NCI-H1694 treated with DMSO at 0.1 percent for 48 hours (cell line): ENCODE measurements at places on chromosomes 2 and 18.

GRCh38 chr2:237299906-237300305, 114.1 kb downstream of the COL6A3 start:
- peak; percentile 89 for DNase-seq

DNA sequence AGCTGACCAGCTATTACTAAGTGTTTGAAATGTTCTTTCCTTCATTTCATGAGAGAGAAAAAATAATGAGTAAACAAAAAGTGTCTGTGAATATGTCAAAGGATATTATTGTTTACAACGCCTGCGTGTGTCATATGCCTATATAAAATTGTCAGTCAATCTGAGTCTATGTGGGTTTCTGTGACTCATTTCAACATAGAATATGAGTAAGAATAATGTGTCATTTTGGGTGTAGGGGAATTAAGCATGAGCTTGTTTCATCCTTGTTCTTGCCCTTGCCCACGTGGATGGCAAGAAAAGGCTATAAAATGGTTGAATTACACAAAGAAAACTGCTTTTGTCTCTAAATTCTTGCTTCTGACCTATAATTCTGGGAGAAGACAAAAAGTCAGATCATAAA, 466.0 kb downstream of the PTH2R start:
- DNase-seq: no peak

- DNase-seq: no peak
Measured at GRCh38 chr18:74314759-74315463, 728 bp upstream of the C18orf63 start.

GRCh38 chr2:25824718-25825117, 53.6 kb downstream of the ASXL2 start:
- no peak for DNase-seq

- no peak for DNase-seq
Measured at GRCh38 chr2:240960309-240960970, 38.0 kb upstream of the SNED1 start.

GRCh38 chr2:75555701-75556100, 5.0 kb downstream of the EVA1A start:
- no peak for DNase-seq

GRCh38 chr2:181949047-181949446, 36.6 kb upstream of the PPP1R1C start:
- no peak for DNase-seq

DNA sequence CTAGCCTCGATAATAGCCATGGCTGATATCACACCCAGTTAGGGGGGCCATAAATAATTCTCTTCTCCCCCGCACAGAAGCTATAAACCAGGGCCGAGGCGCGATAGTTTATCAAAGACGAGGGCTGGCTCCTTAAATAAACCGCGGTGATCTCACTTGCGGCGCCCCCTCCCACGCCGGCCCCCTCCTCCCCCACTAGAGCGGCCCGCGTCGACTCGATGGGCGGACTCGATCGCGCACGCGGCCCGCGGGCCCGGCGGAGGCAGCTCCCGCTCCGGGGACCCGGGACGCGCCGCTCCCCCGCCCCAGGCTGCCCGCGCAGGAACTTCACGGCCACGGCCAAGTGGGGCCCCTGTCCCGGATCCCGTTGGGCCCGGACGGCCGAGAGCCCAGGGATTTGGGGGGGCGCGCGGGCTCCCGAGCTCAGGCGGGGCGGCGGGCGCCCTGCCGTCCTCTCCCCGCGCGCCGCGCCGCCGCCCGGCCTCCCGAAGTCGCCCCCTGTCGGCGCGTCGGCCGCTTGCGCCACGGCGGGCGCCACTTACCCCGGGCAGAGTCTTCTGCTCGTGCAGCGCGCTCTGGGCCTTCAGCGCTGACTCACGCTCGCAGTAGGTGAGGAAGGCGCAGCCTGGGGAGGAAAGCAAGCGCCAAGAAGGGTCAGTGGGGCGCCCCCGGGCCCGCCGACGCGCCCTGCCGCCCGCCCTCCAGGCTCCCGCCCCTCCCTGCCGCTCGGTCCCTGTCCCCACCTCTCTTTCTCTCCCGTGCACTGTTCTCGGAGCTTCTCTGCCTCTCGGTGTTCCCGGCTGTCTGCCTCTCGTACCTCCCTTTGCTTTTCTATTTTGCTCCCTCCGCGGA, 80.4 kb downstream of the CELF4 start:
- DNase-seq: no peak

GRCh38 chr2:70789304-70790135, 923 bp downstream of the FIGLA start:
- peak; percentile 70 for DNase-seq

- DNase-seq: peak; percentile 33
Measured at GRCh38 chr2:172813314-172813888, 77.8 kb downstream of the RAPGEF4 start.

GRCh38 chr2:82000606-82001005, 1696.1 kb upstream of the LRRTM1 start:
- DNase-seq: no peak

GRCh38 chr18:9055185-9055584, 47.3 kb upstream of the NDUFV2 start:
- peak; percentile 43 for DNase-seq

DNA sequence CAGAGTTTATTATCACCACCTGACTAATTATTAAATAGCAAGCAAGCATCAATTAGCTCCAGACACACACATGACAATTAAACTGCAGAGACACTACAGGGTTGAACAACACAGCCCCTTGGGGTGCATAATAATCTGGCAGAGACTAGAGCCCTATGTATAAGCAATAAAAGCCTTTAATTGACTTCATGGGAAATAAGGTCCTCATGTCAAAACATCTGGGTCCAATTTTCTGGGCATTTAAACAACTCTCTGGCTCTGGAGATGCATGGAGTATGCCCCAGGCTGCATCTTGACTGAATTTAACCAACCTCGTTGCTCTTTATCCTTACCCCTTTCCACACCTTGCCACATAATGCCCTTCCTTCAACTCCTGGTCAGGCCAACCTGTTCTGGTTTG, 270.7 kb upstream of the THUMPD2 start:
- no peak for DNase-seq

DNA sequence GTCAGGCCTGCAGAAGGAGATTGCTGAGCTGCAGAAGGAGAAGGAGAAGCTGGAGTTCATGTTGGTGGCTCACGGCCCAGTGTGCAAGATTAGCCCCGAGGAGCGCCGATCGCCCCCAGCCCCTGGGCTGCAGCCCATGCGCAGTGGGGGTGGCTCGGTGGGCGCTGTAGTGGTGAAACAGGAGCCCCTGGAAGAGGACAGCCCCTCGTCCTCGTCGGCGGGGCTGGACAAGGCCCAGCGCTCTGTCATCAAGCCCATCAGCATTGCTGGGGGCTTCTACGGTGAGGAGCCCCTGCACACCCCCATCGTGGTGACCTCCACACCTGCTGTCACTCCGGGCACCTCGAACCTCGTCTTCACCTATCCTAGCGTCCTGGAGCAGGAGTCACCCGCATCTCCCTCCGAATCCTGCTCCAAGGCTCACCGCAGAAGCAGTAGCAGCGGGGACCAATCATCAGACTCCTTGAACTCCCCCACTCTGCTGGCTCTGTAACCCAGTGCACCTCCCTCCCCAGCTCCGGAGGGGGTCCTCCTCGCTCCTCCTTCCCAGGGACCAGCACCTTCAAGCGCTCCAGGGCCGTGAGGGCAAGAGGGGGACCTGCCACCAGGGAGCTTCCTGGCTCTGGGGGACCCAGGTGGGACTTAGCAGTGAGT, 19.4 kb downstream of the FOSL2 start:
- no peak for DNase-seq

DNA sequence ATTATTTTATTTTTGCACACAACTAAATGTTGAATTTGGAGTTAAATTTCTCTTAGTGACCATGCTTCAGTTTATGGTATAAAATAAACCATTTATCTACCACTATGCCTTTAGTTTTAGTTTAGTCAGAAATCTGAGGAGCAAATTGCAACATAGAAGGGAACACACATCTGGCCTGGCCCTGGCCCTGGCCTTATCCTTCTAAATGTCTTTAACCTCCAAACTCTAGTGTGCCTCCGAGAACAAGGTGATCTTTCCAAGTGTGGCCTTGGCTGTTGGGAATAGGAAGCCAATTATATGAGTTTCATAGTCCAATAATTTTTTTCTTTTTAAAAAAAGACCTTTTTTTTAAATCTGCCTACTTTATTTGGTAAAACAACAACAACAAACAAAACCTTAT, 31.8 kb upstream of the GREB1L start:
- no peak for DNase-seq

- peak; percentile 26 for DNase-seq
Measured at GRCh38 chr2:223580951-223581350, 21.2 kb downstream of the SCG2 start.

DNA sequence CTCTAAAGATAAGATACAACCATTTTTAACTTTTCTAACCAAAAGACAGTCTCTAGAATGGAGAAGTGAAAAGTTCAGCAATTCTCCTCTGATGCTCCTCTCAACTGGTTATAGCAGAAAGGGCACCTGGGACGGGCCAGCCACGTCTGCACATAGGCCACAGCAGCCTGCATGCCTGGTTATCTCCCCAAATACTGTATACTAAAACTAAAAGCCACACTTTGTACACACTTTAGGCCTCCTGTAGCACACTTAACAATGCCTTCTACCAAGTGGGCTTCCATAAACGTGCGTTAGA, 179.1 kb downstream of the ANKRD44 start:
- DNase-seq: no peak

DNA sequence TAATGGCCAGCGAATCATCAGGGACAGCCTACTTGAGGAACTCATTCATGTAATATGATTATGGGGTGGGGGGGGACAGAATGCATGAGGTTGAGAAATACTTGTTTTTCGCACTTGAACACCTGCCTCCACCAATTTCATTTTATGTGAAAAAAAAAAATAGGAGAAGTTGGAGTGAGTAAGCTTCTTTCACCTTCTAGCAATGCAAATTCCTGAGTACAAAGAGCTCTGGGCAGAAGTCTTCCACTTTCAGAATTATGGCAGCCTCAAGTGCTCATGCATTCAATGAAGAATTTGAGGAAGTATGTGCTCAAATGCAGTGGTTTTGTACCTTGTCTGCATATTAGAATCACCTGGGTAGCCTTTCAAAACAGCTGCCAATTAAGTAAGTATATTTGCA, 40.1 kb upstream of the GPD2 start:
- no peak for DNase-seq

GRCh38 chr18:48670751-48671560, 132.1 kb downstream of the CTIF start:
- no peak for DNase-seq

GRCh38 chr18:7754258-7754657, 187.1 kb downstream of the PTPRM start:
- no peak for DNase-seq

- no peak for DNase-seq
Measured at GRCh38 chr18:42024131-42024530, 69.1 kb downstream of the PIK3C3 start.

DNA sequence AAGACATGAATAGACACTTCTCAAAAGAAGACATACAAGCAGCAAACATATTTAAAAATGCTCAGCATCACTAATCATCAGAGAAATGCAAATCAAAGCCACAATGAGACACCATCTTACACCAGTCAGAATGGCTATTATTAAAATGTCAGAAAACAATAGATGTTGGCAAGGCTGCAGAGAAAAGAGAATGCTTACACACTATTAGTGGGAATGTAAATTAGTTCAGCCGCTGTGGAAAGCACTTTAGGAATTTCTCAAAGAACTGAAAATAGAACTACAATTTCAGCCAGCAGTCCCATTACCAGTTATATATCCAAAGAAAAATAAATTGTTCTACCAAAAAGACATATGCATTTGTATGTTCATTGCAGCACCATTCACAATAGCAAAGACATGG, 61.7 kb downstream of the STRADB start:
- DNase-seq: no peak

- DNase-seq: peak; percentile 71
Measured at GRCh38 chr2:81481994-81482368, 1177.4 kb upstream of the LRRTM1 start.
